ENCODE measurements at places on chromosomes 16 and 17.

DNA sequence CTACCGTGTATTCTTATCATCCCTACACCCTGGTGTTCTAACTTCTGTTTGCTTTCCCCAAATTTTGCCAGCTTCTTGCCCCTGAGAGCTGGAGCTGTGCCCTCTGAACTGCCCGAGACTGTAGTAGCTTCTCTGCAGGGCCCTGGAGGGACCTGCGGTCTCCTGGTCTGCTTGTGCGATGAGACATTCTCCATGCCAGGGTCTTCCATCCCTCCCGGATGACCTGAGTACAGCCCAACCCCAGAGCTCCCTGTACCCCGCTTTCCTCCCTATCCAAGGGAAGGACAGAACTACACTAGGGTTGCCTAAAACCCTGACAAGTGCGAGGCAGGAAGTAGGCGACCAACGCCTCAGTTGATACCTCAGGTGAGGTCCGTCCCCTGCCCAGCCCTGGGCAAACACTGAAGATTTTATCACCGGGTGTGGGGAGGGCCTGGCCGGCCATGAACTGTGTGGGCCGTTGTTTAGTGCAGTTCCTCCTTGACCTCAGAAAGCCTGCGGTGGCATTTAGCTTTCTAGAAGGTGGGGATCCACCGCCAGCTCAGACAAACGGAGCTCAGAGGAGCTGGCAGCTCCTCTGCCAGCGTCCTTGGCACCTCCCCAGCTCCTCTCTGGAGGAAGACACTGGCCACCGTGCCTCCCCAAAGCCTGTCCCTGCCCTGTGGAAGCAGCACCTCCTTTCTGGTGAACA is 13.7 kb downstream of the CANT1 start:
- no peak for DNase-seq

DNA sequence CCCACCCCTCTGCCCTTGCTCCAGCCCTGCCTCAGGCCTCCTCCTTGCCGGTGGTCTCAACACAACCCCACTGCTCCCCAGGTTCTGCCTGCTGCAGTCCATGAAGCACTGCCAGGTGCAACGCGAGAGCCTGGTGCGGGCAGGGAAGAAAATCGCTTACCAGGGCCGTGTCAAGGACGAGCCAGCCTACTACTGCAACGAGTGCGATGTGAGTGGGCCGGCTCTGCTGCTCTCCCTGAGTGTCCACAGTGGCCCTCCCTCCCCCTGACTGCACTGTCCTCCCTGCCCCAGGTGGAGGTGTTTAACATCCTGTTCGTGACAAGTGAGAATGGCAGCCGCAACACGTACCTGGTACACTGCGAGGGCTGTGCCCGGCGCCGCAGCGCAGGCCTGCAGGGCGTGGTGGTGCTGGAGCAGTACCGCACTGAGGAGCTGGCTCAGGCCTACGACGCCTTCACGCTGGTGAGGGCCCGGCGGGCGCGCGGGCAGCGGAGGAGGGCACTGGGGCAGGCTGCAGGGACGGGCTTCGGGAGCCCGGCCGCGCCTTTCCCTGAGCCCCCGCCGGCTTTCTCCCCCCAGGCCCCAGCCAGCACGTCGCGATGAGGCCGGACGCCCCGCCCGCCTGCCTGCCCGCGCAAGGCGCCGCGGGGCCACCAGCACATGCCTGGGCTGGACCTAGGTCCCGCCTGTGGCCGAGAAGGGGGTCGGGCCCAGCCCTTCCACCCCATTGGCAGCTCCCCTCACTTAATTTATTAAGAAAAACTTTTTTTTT is 1.8 kb upstream of the TMEM88 start:
- no peak for DNase-seq

DNA sequence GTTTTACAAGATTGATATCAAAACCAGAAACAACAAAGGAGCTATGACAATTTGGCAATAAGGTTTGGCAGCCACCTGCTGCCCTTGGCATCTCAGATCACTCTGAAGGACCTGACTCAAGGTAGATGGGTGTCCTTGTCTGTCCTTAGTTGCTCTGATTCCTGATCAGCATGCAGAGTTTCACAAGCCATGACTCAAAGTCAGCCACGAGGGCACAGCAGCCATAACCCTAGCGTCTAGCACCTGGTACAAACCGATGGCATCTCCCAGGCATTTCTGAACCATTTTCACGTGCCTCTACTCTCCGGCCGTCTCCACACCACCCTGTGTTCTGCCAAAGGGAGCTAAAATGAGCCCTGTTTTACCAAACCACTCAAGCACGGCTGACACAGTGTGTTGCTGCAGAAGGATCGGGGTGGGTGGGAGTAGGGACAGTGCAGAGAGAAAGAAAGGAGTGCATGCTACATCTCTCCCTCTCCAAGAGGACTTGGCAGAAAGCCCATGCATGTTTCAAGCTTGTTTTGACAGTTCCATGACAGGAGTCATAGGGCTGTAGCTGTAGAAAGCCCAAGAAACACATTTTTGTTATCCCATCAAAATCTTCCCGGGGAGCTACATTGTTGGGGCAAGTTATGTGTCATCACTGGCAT is 297.3 kb downstream of the ABCC12 start:
- no peak for DNase-seq

- no peak for DNase-seq
Measured at GRCh38 chr17:10471858-10472257, 2.5 kb upstream of the MYH4 start.

- no peak for DNase-seq
Measured at GRCh38 chr17:9142772-9143494, 121.6 kb downstream of the NTN1 start.

GRCh38 chr16:23944381-23944780 is 108.6 kb downstream of the PRKCB start:
- DNase-seq: no peak

- no peak for DNase-seq
Measured at GRCh38 chr17:60231234-60231633, 81.5 kb downstream of the CA4 start.

DNA sequence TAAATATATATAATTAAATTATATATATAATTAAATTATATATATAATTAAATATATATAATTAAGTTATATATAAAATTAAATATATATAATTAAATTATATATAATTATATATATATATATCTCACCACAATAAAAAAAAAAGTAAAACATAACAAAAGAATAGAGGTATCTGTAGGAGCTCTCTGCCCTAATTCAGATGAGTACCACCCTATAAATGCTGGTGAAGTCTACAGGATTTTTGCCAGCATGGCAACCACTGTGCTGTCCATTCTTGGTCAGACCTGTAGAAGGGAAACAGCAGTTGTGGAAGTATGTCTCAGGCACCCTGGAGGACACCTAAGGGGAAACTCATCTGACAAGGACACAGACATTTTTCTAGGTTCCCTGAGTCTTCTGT is 259.7 kb downstream of the PRKCA start:
- no peak for DNase-seq

GRCh38 chr16:88866151-88866920 is at the start of gene PABPN1L:
TSS of gene PABPN1L (minus strand) at chr16:88866660. CDS start at chr16:88866606, 54 bp downstream.
- no peak for DNase-seq

- DNase-seq: no peak
Measured at GRCh38 chr16:4511441-4512082, 27.0 kb downstream of the CDIP1 start.

DNA sequence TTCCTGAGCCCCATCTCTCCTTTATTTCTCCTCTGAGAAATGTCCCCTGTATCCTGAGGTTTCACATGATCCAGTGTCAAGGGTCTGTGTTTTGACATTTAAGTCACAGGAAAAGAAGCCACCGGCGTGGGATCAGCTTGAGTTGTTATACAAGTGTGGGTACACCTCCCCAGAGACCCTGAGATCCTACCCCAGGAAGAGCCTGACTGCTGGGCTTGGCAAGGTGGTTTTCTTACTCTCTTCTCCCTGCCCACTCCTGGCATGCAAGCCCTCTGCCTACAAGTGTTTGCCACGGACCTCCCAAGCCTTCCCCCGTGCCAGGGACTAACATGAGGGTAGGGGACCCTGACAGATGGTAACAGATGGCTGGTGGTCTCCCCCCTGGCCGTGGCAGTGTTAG is 2.8 kb upstream of the ARHGAP27 start:
- no peak for DNase-seq

- DNase-seq: no peak
Measured at GRCh38 chr16:57372372-57373116, at the start of gene CX3CL1. TSS of gene CX3CL1 (plus strand) at chr16:57372490. CDS start at chr16:57372569, 79 bp downstream.

- no peak for DNase-seq
Measured at GRCh38 chr17:79191270-79191934, 116.8 kb downstream of the ENGASE start.

DNA sequence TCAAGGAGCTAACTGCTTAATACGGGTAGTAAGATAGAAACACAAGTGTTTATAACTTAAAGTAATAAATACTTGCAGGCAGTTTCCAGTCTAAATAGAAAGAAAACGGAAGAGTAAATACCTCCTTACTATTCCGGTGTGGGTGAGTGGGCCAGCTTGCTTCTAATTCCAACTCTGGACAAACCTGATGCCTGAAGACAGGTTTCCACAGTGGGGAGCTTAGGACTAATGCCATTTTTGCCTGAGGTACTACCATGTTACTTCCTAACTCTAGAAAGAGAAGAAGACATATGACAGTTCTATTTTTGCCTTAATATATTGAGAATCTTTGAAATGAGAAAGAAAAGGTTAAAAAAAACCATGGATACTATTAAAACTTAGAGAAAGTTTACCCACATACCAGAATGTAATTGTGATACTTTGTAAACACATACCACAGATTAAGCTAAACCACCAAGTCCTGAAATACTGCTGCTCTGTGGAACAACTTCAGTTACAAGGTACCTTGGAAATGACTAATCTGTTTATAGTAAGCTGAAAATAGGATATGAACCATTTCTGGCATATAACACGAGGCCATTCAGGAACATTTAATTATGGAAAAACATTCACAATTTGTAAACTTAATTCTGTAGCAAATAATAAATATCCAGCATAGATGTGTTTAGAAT is 70.2 kb downstream of the ZZEF1 start:
- DNase-seq: no peak

DNA sequence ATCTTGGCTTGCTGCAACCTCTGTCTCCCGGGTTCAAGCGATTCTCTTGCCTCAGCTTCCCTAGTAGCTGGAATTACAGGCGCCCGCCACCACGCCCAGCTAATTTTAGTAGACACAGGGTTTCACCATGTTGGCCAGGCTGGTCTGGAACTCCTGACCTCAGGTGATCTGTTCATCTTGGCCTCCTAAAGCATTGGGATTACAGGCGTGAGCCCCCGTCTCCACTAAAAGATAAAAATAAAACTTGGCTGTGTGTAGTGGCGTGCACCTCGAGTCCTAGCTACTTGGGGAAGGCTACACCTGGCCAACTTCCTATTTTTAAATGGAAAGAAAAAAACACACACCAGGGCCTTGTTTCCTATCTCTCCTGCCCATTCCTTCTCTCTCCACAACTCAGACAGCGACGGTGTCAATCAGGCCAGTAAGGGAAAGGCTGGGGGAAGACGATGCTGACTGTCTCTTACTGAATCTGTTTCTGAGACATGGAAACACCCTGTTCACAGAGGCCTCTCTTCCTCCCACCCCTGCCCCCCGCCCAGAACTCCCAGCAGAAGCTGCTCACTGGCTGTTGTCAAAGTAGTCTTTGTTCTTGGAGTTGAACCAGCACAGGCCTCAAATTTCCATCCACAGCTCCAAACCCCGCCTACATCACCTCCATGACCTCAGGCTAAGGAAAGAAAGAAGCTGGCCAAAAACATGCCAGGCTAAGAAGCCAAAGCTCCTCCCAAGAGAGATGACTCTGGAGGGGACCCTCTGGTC is 96.6 kb downstream of the NXN start:
- no peak for DNase-seq

DNA sequence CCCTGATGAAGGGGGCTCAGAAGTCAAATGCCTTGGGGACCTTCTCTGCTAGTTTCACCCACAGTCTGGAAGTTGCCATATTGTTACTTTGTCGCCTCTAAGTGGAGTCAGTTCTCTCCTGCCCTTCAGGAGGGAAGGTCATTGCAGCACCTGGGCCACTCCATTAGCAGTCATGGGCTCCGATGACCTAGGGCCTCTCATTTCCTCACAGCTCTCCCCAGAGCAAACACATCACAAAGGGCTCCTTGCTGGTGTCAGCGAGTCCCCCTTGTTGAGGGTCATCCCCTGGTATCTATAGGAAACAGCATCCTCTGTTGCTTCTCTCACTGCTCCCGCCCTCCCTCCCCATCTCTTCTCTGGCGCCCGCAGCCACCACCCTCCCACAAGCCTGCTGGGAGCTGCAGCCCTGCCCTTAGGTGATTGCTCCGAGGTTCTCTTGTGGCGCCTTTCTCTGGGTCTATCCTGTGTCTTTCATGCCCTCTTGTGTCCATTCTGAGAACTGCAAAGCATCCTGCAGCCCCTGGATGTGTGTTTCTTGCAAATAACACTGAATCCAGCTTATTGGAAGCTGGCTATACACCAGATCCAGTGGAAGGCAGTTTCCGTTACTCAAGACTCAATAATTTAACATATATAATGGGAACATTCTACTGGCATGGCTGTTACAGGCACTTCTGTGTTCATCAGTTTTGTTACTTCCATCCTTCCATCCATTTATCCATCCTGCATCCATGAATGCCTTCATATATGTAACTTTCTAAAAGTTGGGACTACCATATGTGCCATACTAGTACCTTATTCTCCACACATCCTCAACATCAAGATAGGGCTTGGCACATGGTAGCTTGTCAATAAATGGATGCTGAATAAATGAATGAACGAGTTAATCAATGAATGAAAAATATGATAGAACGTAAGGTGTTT is 21.2 kb downstream of the PDILT start:
- DNase-seq: peak; percentile 45

DNA sequence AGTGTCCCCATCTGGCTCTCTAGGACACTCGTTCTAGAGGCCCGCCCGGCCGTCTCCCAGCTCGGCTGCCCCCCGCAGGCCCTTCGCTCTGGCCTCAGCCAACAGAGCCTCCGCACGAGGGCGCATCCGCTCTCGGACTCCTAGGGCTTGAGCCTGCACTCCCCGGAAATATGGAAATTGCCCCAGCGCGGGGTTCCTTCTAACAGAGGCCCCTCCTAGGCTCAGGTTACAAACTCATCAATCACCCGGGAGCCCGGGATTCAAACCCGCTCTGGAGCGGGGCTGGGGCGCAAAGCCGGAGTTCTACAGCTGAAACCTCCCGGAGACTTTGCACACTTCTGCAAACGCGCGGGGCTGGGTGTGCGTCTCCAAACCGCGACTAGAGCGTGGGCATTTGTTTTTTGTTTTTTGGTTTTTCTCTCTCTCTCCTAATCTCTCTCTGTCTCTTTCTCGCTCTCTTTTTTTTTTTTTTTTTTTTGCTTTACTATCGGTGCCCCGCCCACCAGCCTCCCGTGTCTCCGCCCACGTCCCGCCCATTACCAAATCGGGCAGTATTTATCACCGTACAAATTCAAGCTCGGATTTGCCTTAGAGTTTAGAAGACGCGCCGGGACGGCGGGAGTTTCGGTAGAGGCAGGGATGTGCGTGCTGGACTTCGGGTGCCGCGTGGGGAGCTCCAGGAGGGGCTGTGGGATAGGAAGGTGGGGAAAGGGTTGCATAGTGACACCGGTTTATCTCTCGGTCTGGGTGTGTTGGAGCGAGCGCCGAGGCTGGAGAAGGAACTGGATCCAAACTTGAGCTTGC is 2.4 kb upstream of the FOXL1 start:
- peak; percentile 48 for DNase-seq

DNA sequence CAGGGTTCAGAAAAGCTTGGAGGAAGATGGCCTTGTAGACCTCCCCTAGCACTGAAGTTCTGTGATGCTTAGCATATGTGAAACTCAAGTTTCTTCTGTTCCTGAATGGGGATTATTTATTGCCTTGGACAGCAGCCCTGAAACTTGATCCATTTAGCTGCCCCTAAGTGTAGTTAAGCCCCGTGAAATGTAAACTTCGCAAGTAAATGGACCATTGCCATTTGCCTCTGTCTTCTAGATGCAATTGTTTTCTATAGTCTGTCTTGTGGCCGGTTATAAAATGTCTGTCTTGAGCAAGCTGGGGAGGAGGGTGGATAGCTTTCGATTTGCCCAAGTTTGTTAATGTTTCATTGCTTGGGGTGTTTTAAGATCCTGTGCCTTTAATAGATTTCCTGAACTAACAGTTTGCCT is 261.8 kb downstream of the CDH13 start:
- DNase-seq: no peak
